ENCODE measurements at places on chromosomes 1 and 21. TPM values are rescaled to one million over a fixed set of nuclear protein-coding genes. Genes with fewer than 3 reads are reported as not detected.

Gene NTMT2
- total RNA-seq, result not detected

GRCh38 chr1:56831871-56832693 is 12.9 kb upstream of the FYB2 start:
- DNase-seq, result no peak

GRCh38 chr1:11042995-11043874 is 3.8 kb downstream of the MASP2 start:
- DNase-seq, result no peak

Gene VWA5B1
- not detected for total RNA-seq

DNA sequence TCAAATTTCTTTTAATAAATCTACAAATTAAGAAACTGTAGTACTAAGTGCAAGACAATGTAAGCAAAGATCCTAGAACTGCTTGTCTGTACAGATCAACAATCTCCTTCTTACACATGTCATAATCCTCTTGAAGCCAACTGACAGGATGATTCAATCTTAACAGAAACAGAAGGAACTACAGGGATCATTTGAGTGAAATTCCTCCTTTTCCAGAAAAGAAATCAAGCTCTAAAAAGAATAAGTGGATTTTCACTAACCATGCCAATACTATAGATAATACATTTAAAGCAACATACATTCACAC is 53.2 kb downstream of the RAB3GAP2 start:
- DNase-seq, result no peak

DNA sequence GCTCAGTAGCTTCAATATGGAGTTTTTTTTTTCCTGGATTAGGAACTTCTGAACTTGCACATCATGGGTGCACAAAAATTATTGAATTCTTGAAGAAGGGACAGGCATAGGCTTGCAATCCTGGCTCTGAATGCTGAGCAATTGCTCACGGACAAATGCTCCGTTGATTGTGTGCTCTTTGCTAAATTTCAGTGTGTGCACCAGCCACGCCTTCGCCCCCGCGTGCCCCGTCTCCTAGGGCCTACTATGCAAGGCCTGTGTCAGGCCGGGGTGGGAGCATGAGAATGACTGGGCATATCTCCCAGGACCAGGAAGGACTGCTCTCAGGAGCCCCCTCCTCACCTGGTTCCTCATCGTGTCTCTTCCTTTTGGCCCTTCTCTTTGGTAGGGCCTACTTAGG is 17.4 kb downstream of the IL6R start:
- DNase-seq, result no peak

GRCh38 chr1:157189986-157190982 is 52.1 kb upstream of the ETV3 start:
- no peak for DNase-seq

DNA sequence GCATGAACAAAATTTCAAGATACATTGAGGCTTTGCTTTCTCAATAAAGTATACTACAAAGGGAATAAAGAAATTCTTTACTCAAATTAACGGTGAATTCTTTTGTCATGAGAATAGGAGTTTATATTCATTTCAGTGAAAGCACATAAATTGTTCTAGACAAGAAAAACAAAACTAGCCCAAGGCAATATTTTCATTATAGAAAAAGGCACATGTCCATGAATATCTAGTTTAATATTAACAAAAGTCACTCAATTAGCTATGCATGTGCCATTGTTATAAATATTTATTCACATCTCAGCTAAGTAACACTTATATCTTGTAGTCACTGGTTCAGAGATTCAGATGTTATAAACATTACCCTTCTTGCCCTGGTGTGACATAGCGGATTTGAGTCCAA is 369.3 kb downstream of the GPATCH2 start:
- no peak for DNase-seq

Gene DYRK3
- total RNA-seq, result 5.7 TPM

DNA sequence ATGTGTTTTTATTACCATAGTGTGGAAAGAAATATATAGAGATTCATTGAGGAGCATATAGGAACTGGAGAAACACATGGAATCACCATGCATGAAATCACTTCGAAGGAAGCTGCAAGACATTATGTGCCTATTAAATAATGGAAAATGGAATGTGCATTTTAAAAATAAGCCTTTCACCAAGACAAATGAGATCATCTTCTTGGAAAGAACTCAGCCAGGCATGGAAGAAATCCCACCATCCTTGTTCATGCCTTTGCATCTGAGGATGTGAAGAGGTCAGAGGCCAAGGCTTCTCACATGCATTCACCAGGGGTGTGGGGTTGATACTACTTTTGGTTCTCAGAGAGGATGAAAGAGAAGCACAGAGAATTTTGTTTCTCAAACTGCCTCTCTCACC is 50.0 kb downstream of the C1orf198 start:
- no peak for DNase-seq

DNA sequence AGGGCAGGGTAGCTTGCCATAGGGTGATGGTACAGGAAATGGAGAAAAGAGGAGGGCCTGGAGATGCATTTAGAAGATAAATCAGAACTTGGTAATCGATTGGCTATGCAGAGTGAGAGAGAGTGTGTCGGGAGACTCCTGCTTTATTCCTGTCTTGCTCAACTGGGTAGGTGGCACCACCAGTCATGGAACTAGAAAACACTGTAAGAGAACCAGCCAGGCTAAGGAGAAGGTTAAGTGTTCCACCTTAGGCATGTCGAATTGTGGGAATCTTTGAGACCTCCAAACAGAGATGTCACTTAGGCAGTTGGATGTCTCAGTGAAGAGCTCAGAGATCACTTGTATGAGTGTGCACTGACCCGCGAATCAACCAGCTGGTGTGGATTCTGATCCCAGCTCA is 28.7 kb upstream of the RD3 start:
- no peak for DNase-seq

Gene CNIH3
- 1.5 TPM for total RNA-seq

DNA sequence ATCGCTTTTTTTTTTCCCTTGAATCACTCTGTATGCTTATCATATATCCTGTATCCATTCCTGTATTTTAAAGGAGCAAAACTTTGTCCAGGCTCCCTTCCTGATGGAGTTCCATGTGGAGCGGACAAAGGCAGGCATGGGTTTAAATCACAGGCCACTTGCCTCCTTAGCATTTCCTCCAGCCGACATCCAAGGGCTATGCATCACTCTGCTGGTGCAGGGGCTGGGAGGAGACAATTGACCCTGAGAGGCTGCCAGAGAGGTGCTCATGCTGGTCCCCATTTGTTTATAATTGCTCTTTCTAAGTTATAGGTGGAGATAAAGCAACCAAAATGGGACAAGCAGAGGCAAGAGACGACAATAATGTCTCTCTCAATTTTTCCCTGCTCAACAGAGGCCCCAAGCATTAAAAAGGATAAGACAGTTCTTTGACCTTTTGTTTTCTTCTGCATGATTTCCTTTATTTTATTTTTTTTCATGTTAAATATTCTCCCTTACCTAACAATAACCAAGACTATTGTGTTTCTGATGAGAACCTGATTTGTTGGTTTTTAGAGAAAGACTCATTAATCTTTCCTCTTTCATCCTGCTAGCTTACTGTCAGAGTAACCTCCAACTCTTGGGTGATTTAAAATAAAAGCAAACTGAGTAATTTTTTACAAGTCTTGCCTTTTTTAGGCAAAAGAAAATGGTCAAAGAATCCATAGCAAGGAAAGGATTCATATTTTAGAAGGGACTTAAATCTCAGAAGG is 353.7 kb downstream of the ADGRL2 start:
- no peak for DNase-seq

DNA sequence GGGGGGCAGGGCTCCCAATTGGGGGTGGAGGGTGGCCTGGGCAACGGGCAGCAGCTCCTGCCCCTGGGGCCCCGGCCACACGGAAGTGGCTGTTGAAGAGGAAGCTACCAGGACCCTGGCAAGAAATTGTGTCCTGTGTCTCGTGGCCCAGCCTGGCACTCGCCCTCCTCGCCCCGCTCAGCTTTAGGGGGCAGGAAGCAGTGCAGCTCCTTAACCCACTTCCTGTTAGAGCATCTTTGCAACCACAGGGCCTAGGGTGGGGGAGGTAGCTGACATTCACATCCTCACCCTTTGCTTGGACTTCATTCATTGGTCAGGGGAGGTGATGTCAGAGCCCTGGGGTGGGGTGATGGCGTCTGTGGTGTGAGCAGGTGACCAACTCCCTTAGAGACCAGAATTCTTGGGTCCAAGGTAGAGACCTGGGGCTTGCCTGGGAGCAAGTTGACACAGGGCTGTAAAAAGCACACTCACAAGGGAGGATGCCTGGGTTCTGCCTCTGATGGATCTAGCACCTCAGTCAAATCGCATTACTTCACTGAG is at the start of gene ARHGAP30:
Gene ARHGAP30, minus strand, starts transcription at position 161 of the 540 bp plus-strand sequence. CDS start 267 bp downstream, outside the sequence.
- DNase-seq, result no peak

Gene COL9A2
- total RNA-seq, result 4.9 TPM

DNA sequence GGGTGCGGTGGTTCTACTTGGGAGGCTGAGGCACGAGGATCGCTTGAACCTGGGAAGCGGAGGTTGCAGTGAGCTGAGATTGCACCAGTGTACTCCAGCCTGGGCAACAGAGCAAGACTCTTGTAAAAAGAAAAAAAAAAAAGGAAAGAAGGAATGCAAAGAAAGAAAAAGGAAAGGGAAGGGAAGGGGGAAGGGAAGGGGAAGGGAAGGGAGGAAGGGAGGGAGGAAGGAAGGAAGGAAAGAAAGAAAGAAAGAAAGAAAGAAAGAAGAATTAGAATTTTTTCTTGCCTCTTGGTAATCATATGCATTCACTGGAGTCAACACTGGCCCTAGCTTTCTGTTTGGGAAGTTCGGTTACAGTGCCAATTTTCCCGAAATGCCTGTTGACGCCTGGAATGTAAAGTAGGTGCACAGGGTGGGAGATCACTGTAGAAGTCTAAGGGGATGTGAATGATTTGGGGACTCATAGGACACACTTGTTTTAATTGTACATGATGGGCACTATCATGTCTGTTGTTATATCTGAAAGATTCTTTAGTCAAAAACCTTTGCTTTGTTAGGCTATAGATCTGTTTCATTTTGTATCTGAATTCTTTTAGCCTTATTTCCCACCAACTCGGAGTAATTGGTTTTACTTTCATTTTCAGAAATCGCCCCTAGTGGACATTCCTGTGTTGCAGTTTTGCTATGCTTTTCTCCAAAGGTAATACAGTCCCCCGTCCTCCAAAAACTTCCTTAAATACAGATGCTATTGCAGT is 59.8 kb upstream of the MORC3 start:
- no peak for DNase-seq

Gene CA6
- not detected for total RNA-seq

DNA sequence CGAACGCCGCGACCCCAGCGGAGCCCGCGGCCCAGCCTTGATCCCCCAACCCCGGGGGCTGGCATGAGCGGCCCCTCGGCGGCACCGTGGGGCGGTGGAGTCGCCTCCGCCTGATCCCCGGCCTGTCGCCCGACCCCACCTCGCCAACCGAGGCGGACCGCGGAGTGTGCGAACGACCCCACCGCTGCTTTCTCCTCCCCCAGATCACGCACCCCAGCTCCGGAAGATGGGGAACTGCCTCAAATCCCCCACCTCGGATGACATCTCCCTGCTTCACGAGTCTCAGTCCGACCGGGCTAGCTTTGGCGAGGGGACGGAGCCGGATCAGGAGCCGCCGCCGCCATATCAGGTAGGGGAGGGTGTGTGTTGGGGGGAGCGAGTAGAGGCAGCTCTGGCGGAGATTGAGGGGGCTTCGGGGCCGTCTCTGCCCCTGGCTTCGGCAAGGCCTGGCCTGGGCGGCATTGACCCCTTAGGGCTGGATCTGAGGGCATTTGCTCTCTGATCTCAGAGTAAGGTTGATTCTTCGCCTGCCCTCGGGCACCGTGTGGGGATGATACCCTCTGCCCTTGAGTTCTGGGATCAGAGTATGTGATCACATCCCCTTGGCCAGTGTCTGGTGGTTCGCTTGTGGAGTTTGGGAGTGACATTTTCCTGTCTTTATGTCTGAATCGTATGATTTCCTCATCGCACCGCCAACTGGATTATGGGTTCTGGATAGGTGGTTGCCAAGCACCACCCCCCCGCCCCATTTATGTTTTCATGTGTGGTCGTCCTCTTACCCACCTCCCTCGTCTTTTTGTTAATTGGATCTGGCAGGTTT is 668 bp downstream of the RNF11 start:
- no peak for DNase-seq

- DNase-seq, result no peak
Observed at GRCh38 chr1:234601301-234602017, 8.5 kb downstream of the IRF2BP2 start.

DNA sequence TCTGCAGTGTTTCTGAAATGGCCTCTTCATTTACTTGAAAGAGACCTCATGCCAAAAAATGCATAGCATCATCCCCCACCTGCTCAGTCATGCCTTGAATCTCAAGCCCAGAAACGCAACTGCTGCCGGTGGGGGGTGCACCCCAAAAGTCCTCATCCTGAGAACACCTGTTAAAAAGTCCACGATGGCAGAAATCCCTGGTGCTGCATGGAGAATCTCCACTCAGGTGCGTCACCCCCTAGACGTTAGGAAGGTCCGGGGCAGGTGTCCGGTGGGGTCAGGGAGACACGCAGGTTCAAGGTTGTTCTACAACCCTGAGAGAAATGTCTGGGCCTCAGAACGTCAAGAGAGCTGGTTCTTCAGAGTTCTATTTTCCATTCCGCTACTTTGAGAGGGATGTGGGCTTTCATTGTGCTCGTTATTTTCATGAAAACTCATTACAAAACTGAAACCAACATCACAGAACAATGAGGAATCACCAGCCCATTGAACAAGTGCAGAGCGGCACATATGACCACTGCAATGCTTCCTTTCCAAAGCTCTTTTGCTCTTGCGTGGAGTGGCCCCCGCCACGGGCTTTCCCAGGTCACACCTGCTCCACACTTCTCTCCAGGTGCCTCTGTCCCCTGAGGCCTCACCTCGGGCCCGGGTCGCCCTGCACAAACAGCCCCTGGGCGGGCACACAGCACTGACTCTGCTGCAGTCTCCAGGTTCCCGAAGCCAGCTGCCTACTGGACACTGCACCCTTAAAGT is 201.9 kb downstream of the TOMM20 start:
- DNase-seq, result no peak

Measured in chondrocyte (in vitro differentiated cells).